ENCODE measurements at places on chromosomes 7 and 10. TPM values are rescaled to one million over a fixed set of nuclear protein-coding genes. Genes with fewer than 3 reads are reported as not detected.

The POLR2J2 gene
- 2.0 TPM for total RNA-seq

The SYT15B gene
- total RNA-seq = not detected

The VWC2 gene
- total RNA-seq = not detected

The H2BK1 gene
- not detected for total RNA-seq

The TLX1 gene
- not detected for total RNA-seq

The EIF4EBP2 gene
- 14.7 TPM for total RNA-seq

The OR2A12 gene
- not detected for total RNA-seq

The TMEM225B gene
- total RNA-seq = 1.2 TPM

The CD36 gene
- total RNA-seq = 132 TPM

The CALML3 gene
- not detected for total RNA-seq

The ITGB8 gene
- total RNA-seq = 21.0 TPM

All from smooth muscle cell of the coronary artery (primary cell).